ENCODE measurements at places on chromosomes 1 and 21.

DNA sequence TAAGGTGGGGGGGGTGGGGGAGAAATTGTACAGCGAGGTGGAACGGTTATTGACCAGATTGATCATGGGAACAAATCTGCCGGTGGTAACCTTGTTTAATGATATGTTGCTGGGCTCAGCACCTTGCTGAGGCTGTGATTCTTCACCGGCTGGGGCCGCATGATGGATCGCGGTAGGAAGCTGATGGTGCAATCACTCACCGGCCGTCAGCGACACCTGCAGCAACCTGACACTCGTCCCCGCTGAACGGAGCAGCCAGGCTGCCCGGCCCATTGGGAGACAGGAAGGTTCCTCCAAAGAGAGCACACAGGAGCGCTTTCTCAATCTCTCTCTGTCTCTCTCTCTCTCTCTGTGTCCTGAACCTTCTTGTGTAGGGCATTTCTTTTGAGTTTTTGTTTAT is 128.5 kb upstream of the RRP15 start:
- no peak for DNase-seq

GRCh38 chr1:119488216-119488615 is 18.8 kb upstream of the HSD3B1 start:
- no peak for DNase-seq

- DNase-seq: no peak
These were observed 316.8 kb upstream of the CAMK1G start for GRCh38 chr1:209266590-209267205.

GRCh38 chr1:168243636-168244212 is 17.9 kb downstream of the SFT2D2 start:
- no peak for DNase-seq

- no peak for DNase-seq
These were observed 239.2 kb upstream of the RAB4A start for GRCh38 chr1:229031481-229032341.

DNA sequence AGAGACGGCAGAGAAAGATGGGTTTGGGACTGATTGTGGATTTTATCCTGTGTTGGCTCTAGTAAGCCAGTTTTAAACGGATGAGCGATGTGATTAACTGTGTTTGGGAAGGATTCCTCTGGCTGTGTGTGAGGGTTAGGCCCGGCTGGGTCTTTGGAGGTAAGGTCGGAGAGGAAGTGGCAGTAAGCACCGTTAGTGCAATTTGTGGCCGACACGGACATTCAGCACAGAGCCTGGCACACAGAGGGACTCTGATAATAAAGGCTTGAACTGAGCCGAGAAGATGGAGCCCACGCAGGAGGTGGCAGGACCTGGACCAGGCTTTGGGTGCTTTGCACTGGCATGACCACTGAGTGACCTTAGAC is 1.3 kb downstream of the MTFR1L start:
- DNase-seq: no peak

- DNase-seq: no peak
These were observed 267.8 kb upstream of the NCAM2 start for GRCh38 chr21:20730441-20730840.

- no peak for DNase-seq
These were observed 5.7 kb downstream of the DUSP23 start for GRCh38 chr1:159786465-159786864.

GRCh38 chr1:100524355-100524754 is 13.6 kb upstream of the GPR88 start:
- no peak for DNase-seq

DNA sequence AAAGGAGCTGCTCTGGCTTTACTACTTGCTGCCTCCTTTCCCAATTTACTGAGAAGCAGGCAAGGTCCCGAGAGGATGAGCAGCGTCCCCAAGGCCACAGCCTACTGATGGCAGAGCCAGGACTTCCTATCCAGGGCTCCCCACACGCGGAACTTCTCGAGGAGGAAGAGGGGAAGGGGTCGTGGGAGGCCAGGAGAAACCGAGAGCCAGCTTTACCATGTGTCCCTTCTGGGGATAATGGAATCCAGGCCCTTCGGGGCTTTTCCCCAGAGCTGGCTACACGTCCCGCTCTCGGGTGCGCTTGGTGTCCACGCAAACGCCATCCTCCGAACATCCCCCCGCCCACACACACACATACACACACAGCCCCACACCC is 4.3 kb upstream of the CCN1 start:
- no peak for DNase-seq

DNA sequence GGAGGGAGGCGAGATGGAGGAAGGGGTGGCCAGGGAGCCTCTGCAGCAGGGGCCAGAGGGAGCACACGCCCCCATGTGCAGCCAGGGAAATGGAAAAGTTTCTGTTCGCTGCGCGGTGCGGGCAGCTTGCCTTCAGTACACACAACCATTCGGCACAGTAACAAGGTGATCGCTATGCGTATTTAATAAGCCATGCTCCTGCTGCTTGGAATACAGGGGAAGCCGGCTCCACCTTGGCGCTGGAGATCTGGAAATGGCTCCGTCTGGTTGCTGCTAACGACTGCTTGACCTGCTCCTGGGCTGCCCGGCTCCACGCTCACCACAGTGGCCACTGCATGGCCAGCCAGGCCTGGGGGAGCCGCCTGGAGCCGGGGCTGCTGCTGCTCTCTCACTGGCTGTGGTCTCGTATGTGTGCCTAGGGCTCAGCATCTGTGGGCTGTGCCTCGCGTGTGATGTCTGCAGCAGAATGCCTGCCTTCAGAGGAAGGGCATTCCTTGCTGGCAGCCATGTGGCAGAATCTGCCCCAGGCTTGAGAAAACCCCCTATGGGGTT is 86.4 kb upstream of the ACTL8 start:
- DNase-seq: no peak

- no peak for DNase-seq
These were observed 58.1 kb downstream of the SCCPDH start for GRCh38 chr1:246782120-246782900.

DNA sequence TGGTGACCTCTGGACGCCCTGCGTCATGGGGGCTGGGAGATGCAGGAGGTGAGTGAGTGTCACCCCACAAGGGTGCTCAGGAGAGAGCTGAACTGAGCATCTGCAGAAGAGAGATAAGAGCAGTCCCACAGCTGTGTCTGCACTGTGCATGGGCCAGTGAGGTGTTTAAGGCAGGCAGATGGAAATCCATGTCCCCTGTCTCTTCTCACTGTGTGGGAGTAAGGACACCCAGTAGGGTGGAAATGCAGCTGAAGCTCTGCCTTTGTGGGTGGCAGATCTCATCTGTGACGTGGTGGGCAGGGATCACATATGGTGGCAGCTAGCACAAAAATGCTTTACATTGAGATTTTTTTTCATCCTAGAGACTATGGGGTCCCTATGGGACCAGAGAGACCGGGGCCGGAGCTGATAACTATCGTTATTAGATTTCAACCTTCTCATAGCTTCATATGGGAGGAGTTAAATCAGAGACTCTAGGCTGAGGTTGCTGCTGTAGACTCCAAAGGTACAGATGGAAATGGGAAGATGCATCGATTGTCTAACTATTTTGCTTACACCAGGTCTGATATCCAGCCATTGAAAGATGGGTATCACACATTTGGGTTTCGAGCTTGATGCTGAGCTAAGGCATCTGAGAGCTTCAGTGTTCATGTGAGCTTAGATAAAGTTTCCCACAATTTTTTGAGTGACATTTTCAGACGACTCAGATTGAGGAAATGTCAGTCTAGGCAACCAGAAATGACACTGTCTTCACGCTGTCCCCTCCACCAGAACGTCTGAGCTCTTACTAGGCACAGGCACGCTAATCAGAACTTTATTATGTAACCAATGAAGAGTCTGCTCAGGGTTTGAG is 65.3 kb upstream of the PSEN2 start:
- DNase-seq: no peak

DNA sequence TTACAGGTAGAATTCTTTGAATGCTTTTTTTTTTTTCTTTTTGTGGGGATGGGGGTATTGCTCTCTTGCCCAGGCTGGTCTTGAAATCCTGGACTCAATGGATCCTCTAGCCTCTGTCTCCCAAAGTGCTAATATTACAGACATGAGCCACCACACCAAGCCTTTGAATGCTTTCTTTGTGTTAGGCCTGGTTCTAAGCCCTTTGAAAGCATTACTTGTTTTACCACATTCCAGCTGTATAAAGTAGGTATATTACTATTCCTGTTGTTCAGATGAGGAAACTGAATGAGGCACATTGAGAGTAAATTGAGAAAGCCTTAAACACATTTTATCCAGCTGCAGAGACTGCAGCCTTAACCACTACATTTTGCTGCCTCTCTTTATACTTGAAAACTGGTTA is 841.8 kb upstream of the ADGRL4 start:
- DNase-seq: no peak

GRCh38 chr1:226335661-226336060 is 26.7 kb upstream of the LIN9 start:
- no peak for DNase-seq

DNA sequence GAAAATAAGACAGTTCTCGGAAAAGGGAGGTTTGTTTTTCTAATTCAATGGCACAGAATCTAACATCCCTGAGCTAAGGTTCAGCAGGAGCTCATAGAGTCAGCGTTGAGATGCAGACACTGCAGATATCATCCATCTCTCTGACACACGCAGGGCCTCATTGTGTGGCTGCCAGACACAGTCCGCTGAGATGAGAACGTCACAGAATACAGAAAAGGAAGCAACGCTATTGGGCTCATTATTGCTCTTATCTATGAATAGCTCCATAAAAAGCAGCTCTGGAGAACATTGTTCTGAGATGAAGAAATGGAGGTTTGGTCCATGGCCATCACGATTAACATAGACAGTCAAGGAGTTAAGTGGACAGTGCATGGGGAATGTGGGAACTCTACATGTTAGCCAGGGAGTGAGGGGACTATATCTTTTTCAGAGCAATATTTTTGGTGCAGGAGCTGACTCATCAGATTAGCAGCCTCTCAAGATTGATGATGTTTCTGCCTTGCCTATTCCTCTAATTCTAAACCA is 771.6 kb upstream of the CXADR start:
- DNase-seq: no peak

- DNase-seq: no peak
These were observed 249.3 kb downstream of the TNR start for GRCh38 chr1:175494011-175494554.

GRCh38 chr1:237309595-237310118 is 267.7 kb downstream of the RYR2 start:
- no peak for DNase-seq

- DNase-seq: no peak
These were observed 167.1 kb downstream of the DHRS3 start for GRCh38 chr1:12450756-12451559.

DNA sequence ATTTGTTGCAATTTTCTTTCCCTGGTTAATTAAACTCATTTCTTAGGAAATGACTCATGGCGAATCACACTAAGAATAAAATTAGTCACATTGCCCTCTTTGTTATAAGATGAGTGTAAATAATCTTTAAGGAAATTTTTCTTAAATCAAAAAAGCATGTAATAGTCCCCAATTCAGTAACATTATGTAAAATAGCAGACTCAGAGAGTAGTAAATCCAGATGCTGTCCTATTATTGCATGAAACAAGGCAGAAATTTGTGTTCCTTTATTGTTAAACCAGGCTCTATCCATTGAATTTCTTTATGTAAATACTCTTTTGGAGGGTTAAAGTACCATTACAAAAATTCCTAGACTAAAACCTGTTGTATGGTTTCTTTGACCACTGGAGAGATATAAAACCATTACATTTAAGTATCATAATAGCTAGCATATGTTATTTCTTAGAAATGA is 154.5 kb upstream of the C1orf87 start:
- DNase-seq: no peak

DNA sequence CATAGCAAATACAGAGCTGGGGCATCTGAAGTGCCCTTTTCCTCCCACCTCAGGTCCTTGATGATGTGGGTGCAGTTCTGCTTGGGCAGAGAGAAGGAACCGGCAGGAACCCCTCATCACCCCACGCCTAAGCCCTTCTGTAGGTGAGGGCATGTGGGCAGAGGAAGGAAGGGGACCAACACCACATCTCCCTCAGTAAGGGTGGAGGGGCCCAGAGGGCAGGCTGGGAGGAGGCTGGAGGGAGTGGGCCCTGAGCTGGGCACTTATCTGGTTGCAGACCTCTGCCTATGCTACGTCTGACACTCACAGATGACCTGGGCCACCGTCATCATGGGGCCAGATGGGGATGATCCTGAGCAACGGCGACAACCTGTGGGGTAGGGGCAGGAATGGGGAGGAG is 11.0 kb downstream of the ZNF687 start:
- no peak for DNase-seq

GRCh38 chr1:230317823-230318819 is 108.0 kb downstream of the PGBD5 start:
- no peak for DNase-seq

DNA sequence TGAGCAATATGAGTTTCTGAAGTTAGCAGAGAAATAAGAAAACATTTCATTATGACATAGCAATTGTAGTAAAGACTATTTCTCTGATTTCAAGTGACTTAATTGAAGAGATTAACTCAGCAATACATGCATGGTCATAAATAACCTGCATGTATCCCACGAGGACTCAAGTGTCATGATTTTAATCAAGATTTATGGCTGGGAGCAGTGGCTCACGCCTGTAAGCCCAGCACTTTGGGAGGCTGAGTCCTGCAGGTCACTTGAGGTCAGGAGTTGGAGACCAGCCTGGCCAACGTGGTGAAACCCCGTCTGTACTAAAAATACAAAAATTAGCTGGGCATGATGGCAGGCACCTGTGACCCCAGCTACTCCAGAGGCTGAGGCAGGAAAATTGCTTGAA is 311.9 kb upstream of the PLD5 start:
- DNase-seq: no peak

DNA sequence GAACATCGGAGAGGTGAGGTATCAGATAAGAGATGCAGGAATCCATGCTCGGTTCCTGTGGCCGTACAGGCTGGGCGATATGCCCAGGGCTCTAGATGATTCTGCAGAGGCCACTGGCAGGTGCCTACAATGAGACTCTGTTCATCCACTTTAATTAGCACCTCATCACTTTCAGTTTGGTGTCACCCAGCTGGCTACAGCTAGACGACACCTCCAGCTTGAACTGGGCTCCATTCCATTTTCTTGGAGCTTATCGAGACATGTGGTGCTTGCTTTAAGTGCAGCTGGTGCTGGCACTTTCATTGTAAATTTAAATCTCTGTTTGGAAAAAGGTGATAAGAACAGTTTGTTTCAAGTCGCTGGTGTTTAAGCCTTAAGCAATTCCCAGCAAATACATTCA is 322.5 kb upstream of the ADGRL2 start:
- DNase-seq: no peak

DNA sequence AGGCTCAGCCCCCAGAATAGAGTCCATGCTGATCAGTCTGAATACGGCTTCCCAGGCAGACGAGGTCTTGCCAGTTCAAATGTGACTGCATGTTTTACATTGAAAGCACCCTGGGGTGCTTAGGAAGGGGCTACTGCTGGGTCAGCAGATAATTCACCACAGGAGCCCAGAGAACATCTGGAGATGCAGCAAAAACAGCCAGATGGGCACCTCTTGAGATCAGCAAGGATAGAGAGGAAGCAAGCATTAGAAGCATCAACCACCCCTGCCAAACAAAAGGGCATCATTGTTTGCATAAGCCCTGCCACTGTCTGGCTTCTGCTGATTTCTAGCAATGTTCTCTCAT is 403.1 kb downstream of the RRAGC start:
- no peak for DNase-seq

- no peak for DNase-seq
These were observed 65.5 kb upstream of the LRRC8B start for GRCh38 chr1:89459081-89459480.

GRCh38 chr1:211908951-211909350 is 78.4 kb upstream of the LPGAT1 start:
- DNase-seq: no peak

GRCh38 chr1:15156807-15157380 is 3.3 kb downstream of the TMEM51 start:
- DNase-seq: no peak

All from stimulated activated CD4-positive, alpha-beta T cell treated with anti-CD3 and anti-CD28 coated beads, Interleukin-2, amount 100 ng/mL, for 48 hours (primary cell).